ENCODE measurements at places on chromosomes 12 and 14.

DNA sequence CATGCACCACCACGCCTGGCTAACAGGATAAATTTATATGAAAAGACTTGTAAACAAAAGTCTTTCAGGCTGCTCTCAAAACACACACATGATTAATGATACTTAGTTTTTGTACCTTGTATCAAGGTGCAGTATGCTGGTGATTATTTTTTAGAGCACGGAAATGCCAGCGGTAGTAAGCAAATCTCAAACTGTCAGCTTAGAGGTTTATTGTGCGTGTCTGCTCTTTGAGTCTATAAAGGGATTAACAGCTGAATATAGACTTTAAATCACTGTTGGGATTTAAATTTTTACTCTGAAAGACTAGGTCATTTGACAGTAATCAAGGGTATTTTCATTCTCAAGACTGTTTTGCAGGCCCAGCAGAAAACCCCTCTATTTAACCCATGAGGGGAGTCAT is 50.5 kb downstream of the PLEKHA5 start:
- DNase-seq: no peak

GRCh38 chr14:41915732-41916131 is 309.1 kb downstream of the LRFN5 start:
- DNase-seq: no peak

GRCh38 chr14:68539241-68539737 is 253.6 kb downstream of the ZFP36L1 start:
- no peak for DNase-seq

DNA sequence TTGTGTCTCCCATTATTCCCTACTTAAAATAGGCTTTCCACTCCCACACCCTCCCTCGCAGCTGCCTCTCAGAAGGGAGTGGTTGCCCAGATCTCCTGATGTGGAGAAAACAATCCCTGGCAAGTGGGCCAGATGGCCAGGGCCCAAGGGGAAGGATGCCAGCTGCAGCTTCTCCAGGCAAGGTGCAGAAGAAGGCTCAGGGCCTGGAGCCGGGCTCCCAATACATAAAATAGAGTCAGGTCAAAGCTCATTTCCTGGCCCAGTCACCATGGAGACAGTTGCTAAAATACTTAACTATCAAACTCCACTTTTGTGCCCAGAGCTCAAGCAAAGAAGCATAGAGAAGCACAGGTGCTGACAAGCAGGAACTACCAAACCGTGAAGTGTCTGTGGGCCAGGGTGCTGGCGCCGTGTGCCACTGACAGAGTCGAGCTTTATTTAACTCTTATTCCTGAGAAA is 45.7 kb upstream of the ITPR2 start:
- DNase-seq: no peak

DNA sequence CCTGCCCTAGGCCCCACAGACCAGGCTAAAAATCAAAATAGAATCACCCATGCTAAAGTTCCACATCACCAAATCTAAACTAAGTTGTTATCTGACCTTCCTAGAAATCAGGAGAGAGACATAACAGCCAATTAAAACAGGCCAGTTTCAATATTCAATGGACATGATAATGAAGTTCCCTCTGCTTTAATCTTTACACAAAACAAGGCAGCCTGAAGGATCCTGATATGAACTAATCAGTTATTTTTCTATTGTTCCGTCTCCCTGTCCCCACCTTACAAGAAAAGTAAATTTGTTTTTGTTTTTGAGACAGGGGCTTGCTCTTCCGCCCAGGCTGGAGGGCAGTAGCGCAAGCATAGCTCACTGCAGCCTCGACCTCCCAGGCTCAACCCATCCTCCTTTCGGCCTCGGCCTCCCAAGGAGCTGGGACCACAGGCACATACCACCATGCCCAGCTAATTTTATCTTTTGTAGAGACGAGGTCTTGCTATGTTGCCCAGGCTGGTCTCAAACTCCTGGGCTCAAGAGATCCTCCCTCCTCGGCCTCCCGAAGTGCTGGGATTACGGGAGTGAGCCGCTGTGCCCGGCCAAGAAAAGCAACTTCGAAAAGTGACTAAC is 5.4 kb upstream of the CEBPE start:
- DNase-seq: no peak

- no peak for DNase-seq
Observed at GRCh38 chr12:86170051-86170450, 86.1 kb downstream of the MGAT4C start.

- DNase-seq: no peak
Observed at GRCh38 chr14:70909733-70910614, 2.7 kb downstream of the PCNX1 start.

GRCh38 chr14:73476451-73476931 is 14.2 kb upstream of the RIOX1 start:
- no peak for DNase-seq

DNA sequence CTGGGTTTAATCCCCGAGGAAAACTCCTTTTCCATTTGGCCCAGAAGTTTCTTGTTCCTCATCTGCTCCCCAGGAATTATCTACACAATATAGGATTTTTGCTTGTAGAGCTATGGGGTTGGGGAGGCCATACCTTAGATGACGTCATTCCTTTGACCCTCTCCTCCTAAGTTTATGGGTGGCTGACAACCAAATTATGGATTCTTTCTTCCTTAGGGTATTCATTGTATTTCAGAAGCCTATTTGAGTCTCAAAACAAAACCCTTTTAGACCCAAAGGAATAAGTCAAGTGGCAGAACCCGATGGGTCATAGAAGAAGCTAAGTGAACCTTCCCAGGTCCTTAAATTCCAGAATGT is 14.2 kb downstream of the PROX2 start:
- DNase-seq: no peak

DNA sequence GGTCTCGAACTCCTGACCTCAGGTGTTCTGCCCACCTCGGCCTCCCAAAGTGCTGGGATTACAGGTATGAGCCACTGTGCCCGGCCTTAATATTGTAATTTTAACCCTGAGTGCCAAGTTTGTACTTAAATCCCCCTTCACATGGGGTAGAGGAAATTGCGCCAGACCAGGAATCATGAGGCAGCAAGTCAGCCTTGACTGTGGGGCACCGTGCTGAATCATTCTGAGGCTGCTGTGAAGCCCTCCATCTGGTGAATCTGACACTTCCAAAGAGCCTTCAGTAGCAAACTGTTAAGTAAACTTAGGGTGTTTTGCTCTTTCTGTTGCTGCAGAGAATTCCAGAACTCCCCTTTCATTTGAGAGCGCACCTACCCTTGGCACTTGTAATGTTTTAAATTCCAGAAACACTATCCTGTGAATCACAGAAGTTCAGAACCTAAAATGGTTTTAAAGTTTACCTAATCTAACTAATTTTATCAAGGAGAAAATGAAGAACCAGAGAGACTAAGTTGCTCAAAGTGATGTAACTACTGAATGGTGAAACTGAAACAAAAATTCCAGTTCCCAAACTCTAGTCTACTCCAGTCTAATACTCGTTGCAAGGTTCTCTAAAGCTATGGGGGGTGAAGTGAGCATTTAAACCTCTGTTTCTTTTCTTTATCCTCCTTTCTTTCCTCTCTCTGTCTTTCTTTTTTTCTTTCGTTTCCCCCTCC is 7.5 kb downstream of the HEBP1 start:
- no peak for DNase-seq

GRCh38 chr12:111160350-111161241 is 208.3 kb downstream of the PHETA1 start:
- no peak for DNase-seq

DNA sequence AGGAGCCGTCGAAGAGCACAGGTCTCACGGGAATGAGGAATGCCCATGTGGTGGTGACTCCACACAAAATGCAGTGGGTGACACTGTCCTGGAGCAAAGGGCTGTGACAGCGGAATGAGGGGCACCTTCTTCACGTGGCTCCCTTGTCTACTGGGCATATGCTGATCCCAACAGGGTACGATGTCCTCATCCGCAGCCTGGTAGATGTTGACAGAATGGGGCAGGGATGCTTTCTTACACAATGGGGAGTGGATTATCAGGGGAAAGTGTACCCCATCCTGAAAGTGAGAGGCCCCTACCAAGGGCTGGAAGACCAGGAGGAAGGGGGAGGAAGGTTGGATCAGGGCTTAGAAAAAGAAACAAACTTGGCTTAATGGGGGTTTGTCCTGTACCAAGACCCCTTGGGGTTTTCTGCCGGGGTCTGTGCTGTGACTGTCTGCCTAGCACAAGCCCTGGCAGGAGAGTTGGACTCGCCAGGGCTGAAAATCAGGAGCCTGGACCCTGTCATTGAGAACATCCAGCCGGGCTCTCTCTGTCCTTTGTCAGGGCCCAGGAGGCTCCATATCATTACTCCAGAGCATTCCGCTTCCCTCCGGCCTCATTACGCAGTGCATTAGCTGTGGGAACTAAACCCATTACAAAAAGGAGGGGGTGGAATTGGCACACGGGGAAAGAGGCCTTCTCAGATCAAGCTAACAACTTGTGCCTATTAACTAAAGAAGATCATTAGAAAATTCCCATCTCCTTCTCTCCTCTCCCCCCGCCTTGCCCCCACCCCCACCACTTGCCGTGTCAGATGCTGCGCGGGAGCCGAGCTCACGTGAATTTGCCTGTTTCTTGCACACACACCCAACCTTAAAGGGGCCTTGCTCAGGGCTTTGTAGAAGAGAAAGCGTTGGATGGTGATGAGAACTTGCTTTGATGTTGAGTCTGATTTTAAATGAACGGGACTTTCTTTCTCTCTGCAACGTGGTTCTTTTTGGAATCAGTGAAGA is 171.8 kb upstream of the PARP11 start:
- DNase-seq: no peak

- DNase-seq: no peak
Observed at GRCh38 chr14:74019408-74020137, 424 bp downstream of the BBOF1 start.

DNA sequence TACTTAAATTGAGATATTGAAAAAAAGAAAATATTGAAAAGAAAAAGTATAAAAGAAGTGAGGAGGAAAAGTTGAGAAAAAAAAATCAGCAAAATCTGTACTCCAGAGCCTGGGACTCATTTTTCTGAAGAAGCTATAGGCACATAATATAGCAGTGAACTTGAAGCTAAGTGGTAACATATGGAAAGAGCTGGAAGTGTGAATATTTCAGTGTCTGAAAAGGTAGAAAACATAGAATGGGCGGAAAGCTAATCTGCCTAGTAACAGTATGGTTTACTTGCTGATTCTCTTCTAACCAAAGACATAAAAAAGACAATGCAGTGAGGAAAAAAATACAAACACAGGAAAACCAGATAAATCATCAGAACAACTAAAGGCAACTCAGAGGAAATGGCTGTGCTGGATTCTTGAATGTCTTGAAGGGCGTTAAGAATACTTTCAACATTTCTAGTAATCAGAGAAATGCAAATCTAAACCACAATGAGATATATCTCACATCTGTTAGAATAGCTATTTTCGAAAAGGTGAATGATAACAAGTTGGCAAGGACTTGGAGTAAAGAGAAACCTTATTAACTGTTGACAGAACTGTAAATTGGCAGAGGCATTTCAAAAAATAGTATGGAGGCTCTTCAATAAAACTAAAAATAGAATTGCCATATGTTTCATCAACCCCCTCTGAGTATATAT is 784.6 kb downstream of the LRFN5 start:
- no peak for DNase-seq

- DNase-seq: no peak
Observed at GRCh38 chr12:92732216-92732615, 29.4 kb downstream of the PLEKHG7 start.

- DNase-seq: no peak
Observed at GRCh38 chr14:32826404-32827082, 112.1 kb upstream of the NPAS3 start.

DNA sequence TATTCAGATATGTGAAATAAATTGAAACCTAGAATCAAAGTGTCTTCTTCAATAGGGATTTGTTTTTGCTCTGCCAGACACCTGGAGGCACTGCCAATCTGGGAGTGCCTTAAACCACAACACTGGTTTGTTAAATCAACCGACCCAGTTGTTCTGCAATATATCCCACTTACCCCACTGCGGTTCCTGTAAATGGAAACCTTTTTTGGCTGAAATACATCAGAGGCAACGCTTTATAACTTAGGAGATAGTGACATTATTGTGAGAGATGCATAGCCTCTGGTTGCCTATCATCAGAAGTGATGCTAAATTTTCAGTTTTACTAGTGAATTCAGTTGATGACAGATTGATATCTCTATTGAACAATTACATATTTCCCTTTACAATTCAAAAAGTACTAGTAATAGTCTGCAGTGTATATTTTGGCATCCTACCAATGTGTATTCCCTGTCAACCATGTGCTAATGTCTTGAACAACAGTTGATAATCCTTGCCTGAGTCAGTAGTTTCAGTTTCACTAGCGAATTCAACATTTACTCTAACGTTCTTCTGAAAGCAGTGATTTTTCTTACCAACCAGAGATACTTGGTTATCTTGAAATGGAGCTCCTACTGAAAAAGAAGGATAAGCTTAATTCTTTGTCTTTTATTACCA is 30.5 kb downstream of the PPP2R5C start:
- DNase-seq: no peak

- DNase-seq: no peak
Observed at GRCh38 chr14:68246074-68246785, 426.7 kb downstream of the RAD51B start.
